ENCODE measurements at places on chromosomes 1 and 21.
A peak's percentile ranks its signal among the peaks of the same experiment; 100 is the strongest.

DNA sequence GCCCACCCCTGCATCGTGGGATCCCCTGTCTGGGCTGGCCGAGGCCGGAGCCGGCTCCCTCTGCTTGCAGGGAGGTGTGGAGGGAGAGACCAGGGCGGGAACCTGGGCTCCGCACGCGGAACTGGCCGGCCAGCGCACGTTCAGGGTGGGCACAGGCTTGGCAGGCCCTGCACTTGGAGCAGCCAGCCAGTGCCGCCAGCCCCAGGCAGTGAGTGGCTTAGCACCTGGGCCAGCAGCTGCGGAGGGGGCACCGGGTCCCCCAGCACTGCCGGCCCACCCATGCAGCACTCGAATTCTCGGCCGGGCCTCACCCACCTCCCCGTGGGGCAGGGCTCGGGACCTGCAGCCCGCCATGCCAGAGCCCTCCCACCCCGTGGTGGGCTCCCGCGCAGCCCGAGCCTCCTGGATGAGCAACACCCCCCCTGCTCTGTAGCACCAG is 422.6 kb downstream of the AMY1C start:
- H3K4me3 ChIP-seq = no peak overlapping the region
- H3K27ac ChIP-seq = no peak overlapping the region
- peaks cover 9% of the 10 kb centered on the region for H3K4me1 ChIP-seq

GRCh38 chr1:236858165-236858564 is 63.1 kb downstream of the MTR start:
- H3K36me3 ChIP-seq = peaks cover 87% of the 10 kb centered on the region
- DNase-seq = no peak
- peaks cover 2% of the 10 kb centered on the region for H3K27me3 ChIP-seq
- H3K27ac ChIP-seq = no peak overlapping the region
- no peaks in the 10 kb centered on the region for H3K4me1 ChIP-seq
- no peak overlapping the region for H3K4me3 ChIP-seq

GRCh38 chr1:118744420-118744819 is 243.7 kb downstream of the TBX15 start:
- no peaks in the 10 kb centered on the region for H3K27me3 ChIP-seq
- H3K27ac ChIP-seq = no peak overlapping the region
- H3K36me3 ChIP-seq = no peaks in the 10 kb centered on the region
- peaks cover 5% of the 10 kb centered on the region for H3K4me1 ChIP-seq
- H3K4me3 ChIP-seq = no peak overlapping the region

GRCh38 chr1:186183219-186183618 is 191.8 kb downstream of the TPR start:
- H3K27me3 ChIP-seq = no peaks in the 10 kb centered on the region
- no peak overlapping the region for H3K4me3 ChIP-seq
- no peaks in the 10 kb centered on the region for H3K4me1 ChIP-seq
- peaks cover 38% of the 10 kb centered on the region for H3K36me3 ChIP-seq

GRCh38 chr1:19289244-19289643 is 674 bp upstream of the AKR7A3 start:
- H3K4me3 ChIP-seq = peak overlapping the region; percentile 64
- no peak for DNase-seq

GRCh38 chr21:42397746-42398394 is 2.0 kb upstream of the TMPRSS3 start:
- no peak for DNase-seq
- H3K27me3 ChIP-seq = peaks cover 9% of the 10 kb centered on the region
- peak overlapping the region; percentile 95 for H3K27ac ChIP-seq
- H3K4me1 ChIP-seq = peaks cover 67% of the 10 kb centered on the region
- peak overlapping the region; percentile 33 for H3K4me3 ChIP-seq

DNA sequence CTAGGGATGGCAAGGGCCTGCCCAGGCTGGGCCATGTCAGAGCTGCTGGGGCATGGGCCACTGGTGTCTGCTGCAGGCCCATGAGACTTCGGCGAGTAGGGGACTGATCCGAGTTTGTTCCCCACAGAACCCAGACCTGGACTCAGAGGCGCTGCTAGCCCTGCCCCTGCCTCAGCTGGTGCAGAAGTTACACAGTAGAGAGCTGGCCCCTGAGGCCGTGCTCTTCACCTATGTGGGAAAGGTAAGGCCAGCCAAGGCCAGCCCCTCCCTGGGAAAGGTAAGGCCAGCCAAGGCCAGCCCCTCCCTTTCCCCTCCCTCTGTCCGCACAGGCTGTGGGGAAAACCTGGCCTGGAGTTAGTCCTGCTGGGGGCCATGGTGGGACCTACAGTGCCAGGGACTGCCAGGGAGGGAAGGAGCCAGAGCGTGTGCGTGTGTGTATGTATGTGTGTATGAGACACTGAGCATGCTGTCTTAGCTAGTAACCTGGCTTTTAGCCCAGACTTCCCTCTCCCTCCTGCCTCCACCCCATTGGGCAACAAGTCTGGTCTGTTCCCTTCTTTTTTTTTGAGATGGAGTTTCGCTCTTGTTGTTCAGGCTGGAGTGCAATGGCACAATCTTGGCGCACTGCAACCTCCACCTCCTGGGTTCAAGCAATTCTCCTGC is 8.0 kb downstream of the FAAH start:
- no peak overlapping the region for H3K27ac ChIP-seq
- no peaks in the 10 kb centered on the region for H3K36me3 ChIP-seq
- H3K4me3 ChIP-seq = no peak overlapping the region
- peaks cover 42% of the 10 kb centered on the region for H3K27me3 ChIP-seq
- peaks cover 21% of the 10 kb centered on the region for H3K4me1 ChIP-seq
- no peak for DNase-seq

- H3K36me3 ChIP-seq = peaks cover 43% of the 10 kb centered on the region
- peaks cover 25% of the 10 kb centered on the region for H3K4me1 ChIP-seq
- H3K27ac ChIP-seq = no peak overlapping the region
- DNase-seq = no peak
- no peak overlapping the region for H3K4me3 ChIP-seq
These were observed 22.1 kb downstream of the EIF2D start for GRCh38 chr1:206590025-206590758.

- no peak overlapping the region for H3K27ac ChIP-seq
- DNase-seq = no peak
- no peaks in the 10 kb centered on the region for H3K36me3 ChIP-seq
- H3K4me1 ChIP-seq = peaks cover 49% of the 10 kb centered on the region
- peaks cover 18% of the 10 kb centered on the region for H3K27me3 ChIP-seq
These were observed 395 bp upstream of the CSRP1 start for GRCh38 chr1:201507360-201507675.

- H3K27me3 ChIP-seq = peaks cover 11% of the 10 kb centered on the region
- no peaks in the 10 kb centered on the region for H3K36me3 ChIP-seq
- peaks cover 60% of the 10 kb centered on the region for H3K4me1 ChIP-seq
- peak overlapping the region; percentile 4 for H3K27ac ChIP-seq
- H3K4me3 ChIP-seq = no peak overlapping the region
- peak; percentile 41 for DNase-seq
These were observed 25.6 kb downstream of the ALPL start for GRCh38 chr1:21534674-21535378.

GRCh38 chr1:112520166-112520565 is 11.4 kb downstream of the WNT2B start:
- peaks cover 28% of the 10 kb centered on the region for H3K4me1 ChIP-seq
- H3K27me3 ChIP-seq = peaks cover 7% of the 10 kb centered on the region
- H3K27ac ChIP-seq = no peak overlapping the region
- no peak overlapping the region for H3K4me3 ChIP-seq
- H3K36me3 ChIP-seq = peaks cover 5% of the 10 kb centered on the region

- peaks cover 6% of the 10 kb centered on the region for H3K27me3 ChIP-seq
- H3K4me3 ChIP-seq = no peak overlapping the region
- H3K36me3 ChIP-seq = no peaks in the 10 kb centered on the region
These were observed 498.5 kb downstream of the NUF2 start for GRCh38 chr1:163820226-163820625.

- H3K4me1 ChIP-seq = peaks cover 37% of the 10 kb centered on the region
- no peak overlapping the region for H3K4me3 ChIP-seq
- no peak overlapping the region for H3K27ac ChIP-seq
- H3K27me3 ChIP-seq = peaks cover 5% of the 10 kb centered on the region
- H3K36me3 ChIP-seq = no peaks in the 10 kb centered on the region
- peak; percentile 8 for DNase-seq
These were observed 27.7 kb upstream of the PTGFRN start for GRCh38 chr1:116881879-116882520.

DNA sequence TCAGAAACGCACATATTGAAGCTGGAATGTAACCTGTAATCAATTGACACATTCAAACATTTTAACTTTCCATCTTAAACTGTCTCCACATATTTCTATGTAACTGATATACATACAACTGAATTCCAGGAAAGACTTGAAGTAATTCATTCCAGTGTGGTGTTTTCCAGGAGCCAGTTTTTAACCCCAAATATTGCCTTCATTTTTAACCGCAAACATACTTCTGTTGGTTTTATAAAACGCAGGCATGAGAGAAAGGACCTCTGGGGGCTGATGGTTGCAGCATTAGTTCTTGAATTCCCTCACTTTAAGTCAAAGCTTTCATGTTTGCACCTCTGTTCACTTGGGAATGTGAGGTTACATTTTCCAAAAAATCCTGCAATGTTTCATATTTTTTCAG is 204.1 kb downstream of the CRB1 start:
- H3K36me3 ChIP-seq = no peaks in the 10 kb centered on the region
- H3K27ac ChIP-seq = no peak overlapping the region
- peaks cover 43% of the 10 kb centered on the region for H3K4me1 ChIP-seq
